ENCODE measurements at places on chromosomes 7 and 10.

GRCh38 chr10:48463318-48464003, 141.4 kb downstream of the ARHGAP22 start:
- peak; percentile 54 for DNase-seq

DNA sequence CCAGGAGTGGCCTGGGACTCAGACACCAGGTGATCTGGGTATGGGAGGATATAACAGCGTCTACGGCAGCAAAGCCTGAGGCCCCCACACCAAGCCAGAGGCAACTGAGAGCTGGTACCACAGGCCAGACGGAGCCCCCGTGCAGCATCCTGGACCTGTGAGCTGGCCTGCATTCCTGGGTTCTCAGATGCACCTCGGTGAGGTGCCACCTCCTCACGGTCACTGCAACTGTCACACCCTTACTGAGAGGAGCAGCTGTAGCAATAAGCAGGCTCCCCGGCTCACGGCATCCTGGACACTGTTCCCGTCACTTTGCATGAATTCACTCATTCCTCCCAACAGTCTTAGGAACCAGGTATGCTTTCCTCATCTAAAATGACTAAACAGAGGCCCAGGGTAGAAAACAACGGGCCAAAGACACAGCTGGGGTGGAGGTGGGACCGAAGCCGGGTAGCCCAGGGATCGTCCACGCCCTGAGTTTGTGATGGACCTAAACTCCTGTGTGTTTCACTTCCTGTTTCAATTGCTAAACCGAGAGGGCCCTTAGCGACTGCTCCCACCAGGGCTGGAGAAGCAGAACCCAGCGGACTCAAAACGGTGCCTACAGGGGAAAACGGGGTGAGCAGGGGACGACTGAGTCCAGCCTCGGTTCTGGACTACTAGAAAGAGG, 98.7 kb downstream of the CTBP2 start:
- DNase-seq = no peak

GRCh38 chr10:22606164-22606614, 108.2 kb downstream of the PIP4K2A start:
- peak; percentile 89 for DNase-seq

- no peak for DNase-seq
These were observed 16.8 kb downstream of the DLD start for GRCh38 chr7:107907790-107908189.

DNA sequence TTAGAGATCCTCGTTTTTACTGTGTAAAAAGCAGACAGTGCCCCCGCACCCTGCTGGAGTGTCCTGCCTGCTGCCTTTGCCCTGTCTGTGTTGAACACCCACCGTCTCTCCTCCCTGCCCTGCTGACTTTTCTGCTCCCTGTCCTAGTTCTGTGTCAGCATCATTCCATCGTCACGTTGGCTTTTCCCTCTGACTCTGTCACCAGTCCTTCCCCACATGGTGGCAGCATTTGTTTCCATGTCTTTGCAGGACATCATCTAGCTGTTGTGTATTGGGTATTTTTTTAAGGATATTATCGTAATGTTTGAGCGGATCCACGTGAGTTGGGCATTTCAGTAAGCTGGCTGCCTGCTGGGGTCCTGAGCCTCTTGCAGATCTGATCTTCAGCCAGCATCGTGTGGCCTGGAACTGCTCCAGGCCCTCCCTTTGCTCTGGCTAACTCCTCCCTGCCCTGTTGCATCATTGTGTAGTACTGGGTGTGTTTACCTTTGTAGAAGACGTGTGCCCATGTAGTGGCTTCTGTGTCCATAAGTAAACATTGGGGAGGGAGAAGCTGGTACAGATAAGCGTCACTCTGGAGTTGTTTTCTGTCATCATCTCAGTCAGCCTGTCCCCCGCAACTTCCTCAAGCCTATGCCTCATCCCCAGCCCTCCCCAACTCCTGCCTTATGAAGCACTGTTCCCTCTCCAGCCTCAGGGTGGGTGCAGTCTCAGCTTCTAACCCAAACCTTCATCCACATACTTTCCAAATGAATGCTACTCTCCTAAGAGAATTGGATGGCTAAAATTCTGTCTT, 44.3 kb downstream of the TRRAP start:
- DNase-seq = peak; percentile 21

DNA sequence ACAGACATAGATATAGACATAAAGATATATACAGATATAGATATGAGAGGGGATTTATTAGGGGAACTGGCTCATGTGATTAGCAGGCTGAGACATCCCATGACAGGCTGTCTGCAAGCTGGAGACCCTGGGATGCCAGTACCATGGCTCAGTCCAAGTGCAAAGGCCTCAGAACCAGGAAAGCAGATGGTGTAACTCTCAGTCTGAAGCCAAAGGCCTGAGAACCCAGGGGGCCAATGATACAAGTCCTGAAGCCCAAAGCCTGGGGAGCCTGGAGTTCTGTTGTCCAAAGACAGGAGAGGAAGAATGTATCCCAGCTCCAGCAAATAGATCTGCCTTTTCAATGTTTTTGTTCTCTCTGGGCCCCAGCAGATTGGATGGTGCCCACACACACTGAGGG, 5.5 kb downstream of the NCOA4 start:
- no peak for DNase-seq

DNA sequence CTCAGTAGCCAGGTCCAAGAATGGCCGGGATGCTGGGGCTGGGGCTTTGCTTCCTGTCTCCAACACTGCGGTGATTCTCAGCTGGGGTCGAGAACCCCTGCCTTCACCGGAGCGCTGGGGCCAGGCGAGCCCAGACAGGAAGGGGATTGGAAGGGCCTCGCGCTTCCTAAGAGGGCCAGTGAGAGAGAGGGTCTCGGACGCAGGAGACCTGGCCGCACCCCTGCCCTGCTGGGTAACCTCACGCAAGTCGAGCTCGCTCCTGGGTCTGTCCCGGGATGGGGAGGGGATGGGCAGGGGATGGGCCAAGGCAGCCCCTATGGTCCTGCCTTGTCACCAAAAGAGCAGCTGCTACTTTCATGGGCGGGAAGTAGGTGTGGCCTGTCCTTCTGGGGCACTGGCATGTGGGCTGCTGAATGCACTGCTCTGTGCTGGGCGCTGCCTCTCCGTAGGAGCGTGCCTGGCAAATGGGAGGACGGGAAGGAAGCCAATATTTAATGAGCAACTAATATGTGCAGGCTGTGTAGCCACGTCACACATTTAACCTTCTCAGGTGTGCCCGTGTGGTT, 20.0 kb downstream of the KCNK18 start:
- DNase-seq = peak; percentile 27

- DNase-seq = peak; percentile 70
These were observed 116.8 kb downstream of the ABLIM1 start for GRCh38 chr10:114541081-114541796.

DNA sequence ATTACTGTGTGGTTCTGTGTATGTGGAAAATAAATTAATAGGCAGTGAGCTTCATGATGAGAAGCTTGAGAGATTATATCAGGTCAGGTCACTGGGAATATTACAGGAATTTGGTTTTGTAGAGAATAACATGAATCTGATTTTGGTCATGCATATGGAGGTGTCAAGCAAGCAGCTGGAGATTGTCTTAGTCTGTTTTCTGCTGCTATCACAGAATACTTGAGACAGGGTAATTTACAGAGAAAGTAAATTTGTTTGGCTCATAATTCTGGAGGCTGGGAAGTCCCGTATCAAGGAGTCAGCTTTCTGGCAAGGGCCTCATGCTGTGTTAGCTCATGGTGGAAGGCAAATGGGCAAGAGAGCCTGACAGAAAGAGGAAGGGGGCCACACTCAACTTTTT, 120.7 kb upstream of the FAM3C start:
- no peak for DNase-seq

- peak; percentile 7 for DNase-seq
These were observed 19.6 kb downstream of the NOC3L start for GRCh38 chr10:94343151-94343550.

GRCh38 chr7:26709210-26709990, 155.0 kb downstream of the SKAP2 start:
- no peak for DNase-seq

- DNase-seq = no peak
These were observed 1020.6 kb downstream of the XPNPEP1 start for GRCh38 chr10:108902619-108903285.

- no peak for DNase-seq
These were observed 10.7 kb downstream of the PTF1A start for GRCh38 chr10:23202779-23203178.

DNA sequence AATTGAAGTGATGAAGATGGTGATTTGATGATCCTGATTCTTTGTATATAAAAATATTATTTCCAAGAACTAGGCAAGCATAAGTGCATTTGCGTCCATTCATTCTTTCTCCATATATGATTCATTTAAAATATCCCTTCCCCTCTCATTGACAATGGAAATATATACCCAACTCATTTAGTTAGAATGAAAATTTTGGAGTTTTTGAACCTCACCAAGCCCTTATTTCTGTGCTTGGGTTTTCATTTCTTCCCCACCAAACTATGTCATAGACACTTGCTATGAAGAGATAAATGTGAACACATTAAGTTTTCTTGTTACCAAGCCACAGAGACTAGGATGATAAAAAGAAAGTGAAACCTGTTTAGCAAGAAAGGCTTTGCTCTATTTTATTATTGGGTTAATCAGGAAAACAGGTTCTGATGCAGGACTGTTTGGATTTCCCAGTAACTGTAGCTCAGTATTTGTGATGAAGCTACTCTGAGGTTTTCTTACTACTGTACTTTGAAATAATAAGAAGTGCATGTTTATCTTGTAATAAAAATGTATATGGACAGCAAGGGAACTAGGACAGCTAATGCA, 68.3 kb downstream of the ITGB1 start:
- DNase-seq = no peak

- no peak for DNase-seq
These were observed 17.8 kb upstream of the AMZ1 start for GRCh38 chr7:2670171-2670570.

DNA sequence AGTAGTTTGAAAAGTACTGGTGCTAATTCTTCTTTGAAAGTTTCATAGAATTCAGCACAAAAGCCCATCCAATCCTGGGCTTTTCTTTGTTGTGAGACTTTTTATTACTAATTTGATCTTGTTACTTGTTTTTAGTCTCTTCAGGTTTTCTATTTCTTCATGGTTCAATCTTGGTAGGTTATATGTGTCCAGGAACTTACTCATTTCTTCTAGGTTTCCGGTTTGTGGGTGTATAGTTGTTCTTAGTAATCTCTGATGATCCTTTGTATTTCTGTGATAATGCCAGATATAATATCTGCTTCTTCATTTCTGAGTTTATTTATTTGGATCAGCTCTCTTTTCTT, 147.5 kb downstream of the RTKN2 start:
- DNase-seq = no peak

- no peak for DNase-seq
These were observed 1.7 kb downstream of the PDE1C start for GRCh38 chr7:32068411-32069101.

- no peak for DNase-seq
These were observed 91.5 kb downstream of the MYO3A start for GRCh38 chr10:26025523-26025922.

GRCh38 chr7:40827222-40828085, 692.6 kb downstream of the SUGCT start:
- DNase-seq = peak; percentile 76

DNA sequence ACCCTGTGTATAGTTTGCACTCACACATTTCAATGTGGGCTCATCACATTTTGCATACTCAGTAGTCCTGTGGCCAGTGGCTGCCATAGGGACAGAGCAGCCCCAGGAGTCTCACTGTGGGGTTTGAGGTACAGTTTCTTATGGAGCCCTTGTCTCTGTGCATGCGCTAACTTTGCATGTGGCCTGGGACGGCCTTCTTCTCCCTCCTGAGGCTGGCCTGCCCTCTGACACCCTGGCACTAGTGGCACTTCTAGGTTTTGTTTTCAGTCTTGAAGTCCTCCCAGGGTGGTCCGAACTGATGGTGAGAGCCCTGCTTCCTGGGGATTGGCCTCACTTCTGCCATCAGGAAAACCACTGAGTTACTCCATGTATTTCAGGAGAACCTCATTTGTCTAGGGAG, 21.2 kb downstream of the NACAD start:
- DNase-seq = no peak

DNA sequence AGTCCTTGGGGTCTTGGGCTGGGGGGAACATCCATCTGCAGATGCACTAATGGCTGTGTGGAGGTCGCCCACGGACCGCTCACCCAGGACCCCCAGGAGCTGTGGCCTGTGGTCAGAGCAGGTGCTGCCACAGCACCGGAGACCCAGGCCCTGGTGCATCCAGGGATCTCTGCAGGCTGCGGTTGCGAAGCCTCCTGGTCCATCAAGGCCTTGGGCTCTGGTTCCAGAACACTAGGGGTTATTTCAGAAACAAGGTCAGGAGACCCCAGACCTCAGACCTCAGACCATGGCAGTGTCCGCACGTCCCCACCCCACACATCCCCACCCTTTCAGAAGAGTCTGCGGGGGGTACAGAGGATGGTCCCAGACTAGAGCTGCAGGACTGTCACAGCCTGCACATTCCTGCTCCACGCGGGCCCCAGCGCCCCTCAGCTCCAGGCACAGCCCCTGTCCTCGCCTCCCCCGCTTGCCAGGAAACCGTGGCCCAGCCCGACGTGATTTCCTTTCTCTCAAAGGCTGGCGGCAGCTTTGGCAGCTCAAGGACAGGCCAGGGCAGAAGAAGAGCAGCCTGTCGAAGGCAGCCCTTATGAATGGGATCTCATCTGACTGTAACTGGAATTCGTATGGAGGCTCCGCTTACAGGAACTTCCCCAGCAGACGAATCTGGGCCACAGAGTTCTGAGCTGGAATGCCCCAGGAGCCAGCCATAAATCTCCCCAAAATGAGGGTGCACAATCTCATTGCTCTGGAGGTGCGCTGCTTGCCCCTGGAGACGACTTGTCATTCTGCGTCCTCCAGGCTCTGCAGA, 136.2 kb upstream of the RET start:
- DNase-seq = no peak

DNA sequence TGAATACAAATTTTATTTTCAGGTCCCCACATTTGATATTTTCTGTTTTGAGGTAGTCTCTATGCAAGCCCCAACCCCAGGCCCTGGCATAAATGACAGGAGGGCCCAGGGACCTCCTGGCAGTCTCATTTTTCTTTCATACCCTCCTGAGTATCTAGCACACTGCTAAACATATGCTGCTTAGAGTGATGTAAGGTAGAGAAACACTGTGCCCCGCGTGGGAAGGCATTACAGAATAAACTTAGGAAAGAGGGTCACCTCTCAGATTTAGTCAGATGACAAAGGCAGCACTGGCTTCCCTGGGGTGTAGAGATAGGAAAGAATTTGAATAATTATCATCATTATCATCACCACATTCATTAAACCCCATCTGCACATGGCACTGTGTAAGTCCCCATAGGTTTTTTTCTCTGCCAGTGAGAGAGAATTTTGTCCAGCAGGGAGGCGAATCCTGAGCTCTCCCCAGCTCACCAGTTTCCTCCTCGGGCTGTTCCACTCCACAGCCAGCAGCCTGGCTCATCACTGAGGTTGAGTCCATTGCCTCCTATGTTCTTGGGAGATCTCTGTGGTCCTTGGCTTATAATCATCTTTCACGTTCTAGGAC, 507.3 kb upstream of the GALNT17 start:
- DNase-seq = no peak

- DNase-seq = peak; percentile 44
These were observed 7.1 kb downstream of the VIM start for GRCh38 chr10:17235136-17235535.

GRCh38 chr7:109335951-109336350, 766.3 kb downstream of the DNAJB9 start:
- no peak for DNase-seq
